8988T (cell line): ENCODE measurements at places on chromosomes 1 and 21.
A peak's percentile ranks its signal among the peaks of the same experiment; 100 is the strongest.

GRCh38 chr1:44594871-44595735 lies 79.2 kb downstream of the TMEM53 start:
- peak; percentile 90 for DNase-seq

GRCh38 chr1:97334454-97334853 lies 586.4 kb downstream of the DPYD start:
- DNase-seq, result no peak

- no peak for DNase-seq
Measured at GRCh38 chr1:70779571-70779970, 268.0 kb downstream of the PTGER3 start.

GRCh38 chr1:15994590-15995351 lies 9.3 kb upstream of the SRARP start:
- DNase-seq, result no peak

- DNase-seq, result no peak
Measured at GRCh38 chr1:180614730-180615129, 17.1 kb upstream of the XPR1 start.

GRCh38 chr1:17883136-17883535 lies 128.0 kb downstream of the ACTL8 start:
- no peak for DNase-seq

DNA sequence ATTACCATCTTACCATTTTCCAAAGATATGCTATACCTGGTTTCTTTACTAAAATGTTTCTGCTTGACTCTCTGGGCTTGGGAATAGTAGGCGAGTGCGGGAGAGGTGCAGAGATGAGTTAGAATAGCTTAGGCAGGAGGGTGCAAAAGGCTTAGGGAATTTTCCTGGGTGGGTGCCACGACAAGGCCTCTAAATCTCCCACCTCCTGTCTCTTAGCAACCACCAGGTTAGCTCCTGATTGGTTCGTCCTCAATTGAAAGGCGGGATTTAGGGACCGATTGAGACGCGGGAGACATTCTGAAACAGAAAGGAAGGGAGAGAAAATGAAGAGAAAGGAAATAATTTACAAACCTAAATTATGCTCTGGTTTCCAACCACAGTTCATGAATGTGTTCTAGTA lies 3.1 kb downstream of the ACKR1 start:
- no peak for DNase-seq

- DNase-seq, result no peak
Measured at GRCh38 chr1:43177691-43178090, 5.6 kb downstream of the CFAP57 start.

DNA sequence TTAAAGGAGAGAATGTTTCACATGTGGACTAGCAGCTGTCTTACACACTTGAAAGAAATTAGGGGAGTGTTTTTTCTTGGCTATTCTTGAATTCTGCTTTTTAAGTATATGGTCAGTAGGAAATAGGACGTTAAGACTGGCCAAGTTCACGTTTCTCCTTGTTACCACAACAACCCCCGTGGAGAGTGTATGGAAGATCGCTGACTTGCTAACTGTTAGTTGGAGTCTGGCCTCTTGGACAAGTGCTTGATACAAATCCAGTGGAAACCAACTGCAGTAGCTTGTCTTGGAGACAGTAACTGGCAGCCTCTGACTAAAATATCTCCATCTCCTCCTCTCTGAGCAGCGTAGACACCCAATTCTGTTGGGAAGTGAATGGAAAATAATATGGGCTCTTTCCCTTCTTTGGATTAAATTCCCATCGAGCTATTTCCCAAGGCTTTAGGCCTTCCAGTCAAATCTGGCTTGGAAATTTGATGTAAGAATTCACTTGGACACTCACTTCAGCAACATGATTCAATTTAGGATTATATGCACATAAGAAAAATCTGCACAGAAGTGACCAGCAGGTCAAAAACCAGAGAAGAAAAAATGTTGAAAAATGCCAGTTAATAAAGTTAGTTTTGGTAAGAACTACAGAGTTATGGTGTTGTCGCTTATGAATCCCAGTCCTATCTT lies 3.6 kb upstream of the NFIA start:
- no peak for DNase-seq

DNA sequence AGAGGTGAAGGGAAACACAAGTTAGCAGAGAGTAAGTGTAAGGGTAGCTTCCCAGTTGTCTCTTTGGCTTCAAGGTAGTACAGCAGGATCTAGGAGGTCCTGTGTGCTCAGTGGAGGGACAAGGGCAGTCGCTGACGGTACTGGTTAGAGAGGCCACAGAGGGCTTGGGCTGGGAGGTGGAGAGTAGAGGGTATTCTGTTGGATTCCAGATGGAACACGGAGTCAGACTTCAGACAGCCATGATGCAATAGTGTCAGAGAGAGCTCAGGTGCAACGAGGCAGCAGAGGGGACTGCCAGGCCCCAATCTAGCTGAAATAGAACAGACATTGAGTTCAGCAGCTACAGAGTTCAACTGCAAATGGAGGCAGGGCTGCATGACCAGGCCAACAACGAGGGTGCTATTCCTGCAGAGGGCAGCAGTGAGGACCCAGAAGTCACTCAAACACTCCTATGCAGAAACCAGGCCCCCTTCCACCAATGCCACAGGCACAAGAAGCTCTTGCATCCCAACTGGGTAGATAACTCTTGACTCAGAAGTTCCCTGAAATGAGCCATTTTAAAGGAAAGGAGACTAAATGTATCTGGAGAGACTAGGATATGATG lies 325.0 kb upstream of the ESRRG start:
- DNase-seq, result no peak

DNA sequence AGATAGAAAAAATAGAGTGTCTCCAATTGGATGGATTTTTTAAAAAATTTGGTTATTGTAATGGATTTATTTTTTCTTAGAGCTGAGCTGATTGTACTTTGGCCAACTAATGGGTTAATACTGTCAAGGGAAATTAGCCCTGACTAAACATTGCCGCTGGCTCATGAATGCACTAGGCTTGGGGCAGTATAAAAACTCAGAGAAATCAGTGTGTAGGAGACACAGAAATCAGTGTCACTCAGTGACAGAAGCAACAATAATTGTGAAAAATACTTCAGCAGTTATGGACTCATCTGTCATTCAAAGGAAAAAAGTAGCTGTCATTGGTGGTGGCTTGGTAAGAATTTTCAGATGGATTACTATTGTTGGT lies at the start of gene KMO:
TSS of gene KMO (plus strand) at position 217 of the 370 bp plus-strand sequence. CDS start at position 284, 67 bp downstream.
- DNase-seq, result no peak

DNA sequence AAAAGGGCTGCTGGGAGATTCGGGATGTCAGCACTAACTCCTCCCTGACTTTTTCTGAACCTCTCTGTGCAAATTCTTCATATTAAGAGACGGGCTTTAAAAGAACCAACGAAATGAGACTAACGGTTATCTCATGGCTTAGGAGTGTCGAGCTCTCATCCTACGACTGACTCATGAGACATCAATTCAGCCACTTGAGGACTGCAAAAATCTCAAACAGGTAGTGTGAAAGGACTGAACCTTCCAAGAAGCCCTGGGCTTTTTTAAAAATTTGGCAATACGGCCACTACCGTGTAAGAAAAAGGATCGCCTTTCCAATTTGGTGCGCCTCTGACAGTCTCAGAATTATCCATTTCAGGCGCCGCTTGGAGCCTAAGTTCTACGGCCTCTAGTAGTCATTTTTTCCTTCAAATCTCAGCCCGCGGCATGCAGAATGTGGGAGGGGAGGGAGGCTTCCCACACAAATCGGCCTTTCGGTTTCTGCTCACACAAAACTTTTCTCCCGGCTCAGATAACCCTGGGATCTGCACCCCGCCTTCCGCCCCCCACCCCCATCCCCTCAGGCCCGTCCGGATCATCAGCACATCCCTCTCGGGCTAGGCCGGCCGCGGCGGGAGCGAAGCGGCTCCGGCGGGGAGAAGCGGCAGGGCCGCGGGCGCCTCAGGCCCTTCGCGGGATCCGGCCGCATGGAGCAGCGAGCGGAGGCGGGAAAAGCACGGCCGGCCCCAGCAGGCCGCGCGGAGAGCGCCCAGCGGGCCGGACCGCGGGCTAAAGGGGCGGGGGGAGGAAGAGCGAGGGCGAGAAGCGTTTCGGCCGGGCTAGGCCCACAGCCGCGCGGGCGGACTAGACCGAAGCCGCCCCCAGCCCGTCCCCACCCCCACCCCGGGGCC lies 618 bp downstream of the HNRNPR start:
- no peak for DNase-seq

DNA sequence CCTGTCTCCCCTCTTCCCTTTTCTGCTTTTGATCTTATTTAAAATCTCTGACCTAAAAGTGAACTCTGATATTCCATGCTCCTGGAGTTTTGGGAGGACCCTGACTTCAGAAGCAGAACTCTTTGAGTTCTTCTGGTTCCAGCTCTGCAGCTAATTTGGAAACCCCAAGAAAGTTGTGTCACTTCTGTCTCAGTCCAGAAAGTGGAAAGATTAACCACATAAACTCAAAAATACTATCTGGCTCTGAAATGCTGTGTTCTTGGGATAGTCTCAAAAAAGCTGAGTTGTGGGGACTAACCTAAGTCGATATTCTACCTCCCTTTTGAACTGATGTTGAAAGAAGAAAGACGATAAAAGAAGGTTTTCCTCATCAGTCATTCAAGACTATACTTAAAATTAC lies 59.8 kb downstream of the ITPKB start:
- no peak for DNase-seq

GRCh38 chr1:227926216-227926791 lies 21.4 kb downstream of the WNT9A start:
- DNase-seq, result no peak

DNA sequence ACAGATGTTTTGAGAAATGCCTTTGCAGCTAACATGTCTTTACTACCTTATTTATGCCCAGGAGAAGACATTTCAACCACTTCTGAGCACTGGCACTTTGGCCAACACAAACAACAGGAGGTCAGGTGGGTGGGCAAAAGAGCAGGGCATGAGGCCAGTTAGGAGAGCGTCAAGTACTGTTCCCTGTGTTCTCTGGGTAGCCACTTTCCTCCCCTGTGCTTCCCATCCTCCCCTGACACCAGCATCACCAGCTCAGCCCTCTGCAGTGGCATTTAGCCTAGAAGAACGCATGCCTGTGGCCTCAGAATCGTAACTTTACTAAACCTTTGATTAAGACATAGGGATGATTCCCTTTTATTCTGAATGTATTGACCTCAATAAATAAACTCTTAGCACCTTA lies 18.3 kb downstream of the BTG2 start:
- no peak for DNase-seq

DNA sequence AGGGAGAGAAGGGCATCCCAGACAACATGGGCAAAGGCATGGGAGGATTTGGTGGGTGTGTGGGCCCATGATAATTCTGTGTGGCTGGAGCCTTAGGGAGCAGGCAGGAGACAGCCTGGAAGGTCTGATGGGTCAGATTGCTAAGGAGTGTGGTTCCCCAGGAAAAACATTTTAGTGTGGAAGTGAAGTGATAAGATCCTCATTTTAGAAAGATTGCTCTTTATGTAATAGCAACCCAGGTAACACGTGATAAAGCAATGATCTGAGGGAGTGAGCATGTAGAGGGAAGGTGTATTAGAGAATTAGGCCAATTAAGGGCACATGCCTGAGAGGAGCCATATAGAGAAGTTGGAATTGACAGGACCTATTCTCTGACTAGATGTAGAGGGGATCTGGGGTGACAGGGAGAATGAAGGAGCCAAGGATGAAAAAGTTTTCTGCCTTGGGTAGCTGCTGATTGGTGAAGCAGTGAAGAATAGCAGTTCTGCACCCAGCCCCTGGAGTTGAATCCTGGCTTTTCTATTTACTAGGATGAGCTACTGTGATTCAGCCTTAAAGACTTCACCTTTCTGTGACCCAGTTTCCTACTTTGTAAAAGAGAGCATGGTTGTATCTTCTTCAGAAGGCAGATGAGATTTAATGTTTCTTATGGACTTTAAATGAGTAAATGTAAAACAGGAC lies 18.7 kb upstream of the SLAMF6 start:
- DNase-seq, result no peak

DNA sequence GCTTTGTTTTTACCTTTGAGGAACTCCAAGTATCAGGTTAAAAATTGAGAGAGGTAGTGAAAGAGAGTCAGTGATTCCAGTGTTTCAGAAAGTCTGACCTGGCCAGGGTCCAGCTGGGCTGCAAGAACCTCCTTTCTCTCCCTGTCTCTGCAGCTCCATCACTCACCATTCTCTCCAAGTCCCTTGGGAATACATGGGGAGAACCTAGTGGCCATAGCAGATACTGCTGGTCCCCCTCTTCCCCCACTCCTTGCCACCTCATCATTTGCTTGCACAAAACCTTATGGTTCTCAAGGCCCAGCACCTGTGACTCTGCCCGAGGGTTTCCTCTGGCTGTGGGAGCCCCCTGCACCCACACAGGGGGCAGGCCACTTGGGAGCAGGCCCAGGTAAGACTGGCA lies 279.5 kb downstream of the KIF26B start:
- DNase-seq, result no peak

DNA sequence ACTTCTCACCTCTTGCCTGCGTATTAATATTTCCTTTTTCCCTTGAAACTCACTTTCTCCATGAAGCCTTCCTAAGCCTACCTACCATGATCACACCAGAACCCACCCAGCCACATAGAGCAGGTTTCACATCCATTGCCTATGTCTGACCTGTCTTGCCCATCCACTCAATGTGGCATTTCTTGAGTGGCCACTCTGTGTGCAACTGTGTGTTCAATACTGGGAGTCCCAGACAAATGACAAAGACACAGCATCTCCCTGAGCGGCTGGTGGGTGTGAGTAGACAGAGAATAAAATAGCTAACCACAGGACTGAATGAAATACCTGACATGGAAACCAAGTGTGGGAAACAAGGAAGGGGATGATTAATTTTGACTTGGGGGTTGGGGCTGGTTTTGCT lies 3.1 kb downstream of the PTGFRN start:
- no peak for DNase-seq

- no peak for DNase-seq
Measured at GRCh38 chr1:223864084-223864483, 18.3 kb upstream of the TP53BP2 start.

DNA sequence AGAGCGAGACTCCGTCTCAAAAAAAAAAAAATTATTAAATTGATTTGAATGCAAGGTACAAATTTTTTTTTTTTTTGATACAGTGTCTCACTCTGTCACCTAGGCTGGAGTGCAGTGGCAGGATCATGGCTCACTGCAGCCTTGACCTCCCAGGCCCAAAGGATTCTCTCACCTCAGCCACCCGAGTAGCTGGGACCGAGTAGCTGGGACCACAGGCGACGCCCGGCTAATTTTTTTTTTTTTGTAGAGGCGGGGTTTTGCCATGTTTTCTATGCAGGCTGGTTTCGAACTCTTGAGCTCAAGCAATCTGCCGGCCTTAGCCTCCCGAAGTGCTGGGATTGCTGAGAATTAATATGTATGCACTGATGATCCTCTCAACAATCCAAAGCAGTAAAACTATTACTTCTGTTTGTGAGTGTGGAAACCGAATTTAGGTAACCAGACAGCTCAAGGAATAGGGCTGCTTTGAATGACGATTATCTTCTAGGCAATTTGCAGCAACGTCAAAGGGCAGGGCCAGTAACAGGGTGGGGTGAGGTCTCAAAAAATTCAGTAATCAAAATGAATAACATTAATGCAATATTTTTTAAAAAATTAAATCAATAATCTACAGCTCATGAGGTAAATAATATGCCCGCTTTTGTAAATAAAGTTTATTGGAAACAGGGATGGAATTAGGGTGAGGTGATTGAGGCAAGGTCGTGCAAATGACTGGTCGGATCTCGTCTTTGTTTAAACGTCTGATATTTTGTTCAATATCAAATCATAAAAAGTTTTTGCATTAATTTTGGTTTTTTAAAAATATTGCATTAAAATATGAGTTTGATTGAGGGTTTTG lies 1.2 kb downstream of the CLSPN start:
- no peak for DNase-seq
